Left renal pelvis (tissue), 4 donors: ENCODE measurements at places on chromosomes 6 and 20.

DNA sequence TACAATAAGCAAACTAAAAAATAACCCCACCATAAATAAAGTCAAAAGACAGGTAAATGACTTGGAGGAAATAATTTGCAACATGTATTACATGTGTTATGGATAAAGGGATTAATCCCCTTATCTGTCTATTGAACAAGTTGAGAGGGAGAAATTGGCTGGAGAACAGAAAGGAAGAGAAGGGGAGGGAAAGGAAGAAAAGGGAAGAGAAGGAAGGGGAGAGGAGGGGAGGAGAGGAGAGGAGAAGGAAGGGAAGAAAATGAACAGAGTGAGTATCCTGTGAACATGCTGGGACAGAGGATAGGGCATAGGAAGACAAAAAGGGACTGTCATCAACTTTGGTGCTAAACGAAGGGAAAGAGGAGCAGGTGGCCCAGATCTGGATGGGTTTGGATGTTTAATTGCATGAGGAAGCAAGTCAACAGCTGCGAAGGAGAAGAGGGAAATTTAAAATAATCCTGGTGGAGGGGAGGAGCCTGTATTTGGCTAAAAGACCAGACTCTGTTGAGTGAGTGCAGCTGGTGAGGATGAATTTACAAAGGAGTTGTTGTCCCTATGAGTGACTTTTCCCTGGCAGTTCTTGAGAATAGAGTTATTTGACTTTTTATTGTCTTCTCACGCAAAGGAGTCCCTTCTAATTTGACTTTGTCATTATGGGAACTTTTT is 14.2 kb upstream of the SHLD1 start:
- DNase-seq, result no peak

DNA sequence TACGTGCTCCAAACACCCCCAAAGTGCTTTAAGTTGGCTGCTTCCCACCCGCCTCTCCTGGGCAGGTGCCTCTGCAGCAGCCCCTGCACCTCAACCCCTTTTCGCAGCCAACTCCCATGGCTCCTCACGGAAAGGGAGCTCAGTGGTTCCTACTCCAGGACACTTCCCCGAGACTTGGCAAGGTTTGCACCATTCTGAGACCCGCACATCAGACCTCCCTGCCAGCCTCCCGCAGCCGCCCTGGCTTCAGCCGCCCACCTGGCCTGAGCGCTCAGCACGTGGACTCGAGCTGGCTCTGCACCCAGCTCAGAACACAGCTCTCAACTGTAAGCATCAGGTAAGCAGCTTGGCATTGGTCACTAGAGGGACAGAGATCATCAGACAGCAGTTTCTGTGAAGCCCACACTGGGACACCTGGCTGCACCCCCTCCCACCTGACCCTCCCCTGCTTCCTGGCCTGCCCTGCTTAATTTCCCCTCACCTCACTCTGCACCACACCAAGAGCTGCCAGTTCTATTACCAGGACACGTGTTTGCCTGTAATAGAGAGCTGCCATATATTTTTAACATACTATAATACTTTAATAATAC is 28.5 kb downstream of the GMDS start:
- DNase-seq, result no peak

- no peak for DNase-seq
These were observed 93.5 kb upstream of the CCDC28A start for GRCh38 chr6:138680085-138680484.

GRCh38 chr6:139542351-139542750 is 167.9 kb upstream of the CITED2 start:
- DNase-seq, result no peak

DNA sequence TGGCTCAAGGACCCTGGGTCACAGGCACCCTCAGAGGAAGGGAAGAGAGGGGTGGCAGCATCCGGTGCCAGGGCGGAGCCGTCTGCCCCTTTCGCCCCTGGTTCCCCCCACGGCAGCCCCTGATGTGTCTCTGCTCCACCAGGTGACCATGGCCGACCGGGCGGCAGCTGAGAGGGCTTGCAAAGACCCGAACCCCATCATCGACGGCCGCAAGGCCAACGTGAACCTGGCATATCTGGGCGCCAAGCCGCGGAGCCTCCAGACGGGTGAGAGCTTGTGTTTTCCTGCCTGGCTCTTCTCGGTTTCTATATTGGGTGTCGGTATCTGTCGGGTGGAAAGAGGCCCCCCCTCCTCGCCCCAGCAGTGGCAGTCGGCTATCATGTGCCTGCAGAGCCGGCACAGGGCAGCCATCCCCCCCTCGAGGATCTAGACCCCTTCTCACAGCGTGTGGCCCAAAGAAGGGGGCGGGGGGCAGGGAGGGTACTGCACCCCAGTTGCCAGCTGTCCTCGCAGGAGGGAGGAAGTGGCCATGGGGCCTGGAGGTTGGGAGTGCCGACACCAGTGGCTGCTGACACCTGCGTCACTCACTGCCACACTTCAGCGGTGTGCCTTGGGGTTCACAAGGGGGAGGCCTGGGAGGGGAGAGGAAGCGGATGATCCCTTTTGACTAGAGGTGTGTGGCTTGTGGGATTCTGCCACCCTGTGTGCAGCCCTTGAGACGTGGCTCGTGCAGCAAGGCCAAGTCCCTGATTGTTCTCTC is 1.5 kb downstream of the RBM38 start:
- no peak for DNase-seq
